ENCODE measurements at places on chromosomes 12 and 14.

- no peak for DNase-seq
These were observed 22.6 kb downstream of the GPHN start for GRCh38 chr14:66530526-66530925.

DNA sequence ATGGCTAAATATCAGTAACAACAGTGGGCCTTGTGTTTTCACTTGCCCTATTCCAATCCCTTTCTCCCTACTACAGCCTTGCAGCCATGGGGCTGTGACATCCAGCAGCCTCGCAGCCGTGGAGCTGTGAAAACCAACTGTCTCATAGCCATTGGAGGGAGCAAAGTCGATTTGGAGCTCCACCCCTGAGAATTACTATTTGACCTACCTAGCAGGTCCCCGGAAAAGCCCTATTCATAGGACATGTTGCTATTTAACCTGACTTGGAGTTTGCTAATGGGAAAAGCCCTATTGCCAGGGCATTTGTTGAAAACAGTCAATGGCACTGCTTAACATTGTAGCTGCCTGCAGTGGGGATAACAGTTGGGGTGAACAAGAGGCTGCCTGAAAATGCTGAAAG is 33.3 kb downstream of the ERG28 start:
- DNase-seq = no peak

- DNase-seq = no peak
These were observed 105.4 kb upstream of the NOS1 start for GRCh38 chr12:117466677-117467362.

DNA sequence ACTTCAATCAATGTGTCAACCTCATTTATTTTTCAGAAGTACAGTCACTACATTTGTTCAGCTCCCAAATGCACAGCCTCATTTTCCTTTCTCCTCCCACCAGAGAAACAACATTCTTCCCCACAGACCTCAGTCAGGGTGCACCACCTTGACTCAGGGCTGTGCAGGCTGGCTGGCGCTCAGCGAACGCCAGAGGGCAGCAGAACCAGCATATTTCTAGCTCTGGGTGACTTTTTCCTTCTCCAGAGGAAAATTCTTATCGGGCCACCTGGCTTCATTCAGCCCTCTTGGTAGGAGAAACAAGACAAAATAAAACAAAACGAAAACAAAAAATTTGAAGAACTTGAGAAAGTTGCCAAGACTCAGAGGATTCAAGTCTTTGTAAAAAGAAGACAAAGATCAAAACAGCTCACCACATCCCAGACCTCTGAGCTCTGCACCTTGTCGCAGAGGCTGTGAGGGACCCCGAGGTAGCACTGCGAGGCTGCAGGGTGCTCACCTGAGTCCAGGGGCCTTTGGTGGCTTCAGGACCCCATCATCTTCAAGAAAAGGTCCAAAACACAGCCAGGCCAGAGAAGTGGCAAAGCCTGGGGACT is 33.7 kb downstream of the PAH start:
- DNase-seq = peak; percentile 35

DNA sequence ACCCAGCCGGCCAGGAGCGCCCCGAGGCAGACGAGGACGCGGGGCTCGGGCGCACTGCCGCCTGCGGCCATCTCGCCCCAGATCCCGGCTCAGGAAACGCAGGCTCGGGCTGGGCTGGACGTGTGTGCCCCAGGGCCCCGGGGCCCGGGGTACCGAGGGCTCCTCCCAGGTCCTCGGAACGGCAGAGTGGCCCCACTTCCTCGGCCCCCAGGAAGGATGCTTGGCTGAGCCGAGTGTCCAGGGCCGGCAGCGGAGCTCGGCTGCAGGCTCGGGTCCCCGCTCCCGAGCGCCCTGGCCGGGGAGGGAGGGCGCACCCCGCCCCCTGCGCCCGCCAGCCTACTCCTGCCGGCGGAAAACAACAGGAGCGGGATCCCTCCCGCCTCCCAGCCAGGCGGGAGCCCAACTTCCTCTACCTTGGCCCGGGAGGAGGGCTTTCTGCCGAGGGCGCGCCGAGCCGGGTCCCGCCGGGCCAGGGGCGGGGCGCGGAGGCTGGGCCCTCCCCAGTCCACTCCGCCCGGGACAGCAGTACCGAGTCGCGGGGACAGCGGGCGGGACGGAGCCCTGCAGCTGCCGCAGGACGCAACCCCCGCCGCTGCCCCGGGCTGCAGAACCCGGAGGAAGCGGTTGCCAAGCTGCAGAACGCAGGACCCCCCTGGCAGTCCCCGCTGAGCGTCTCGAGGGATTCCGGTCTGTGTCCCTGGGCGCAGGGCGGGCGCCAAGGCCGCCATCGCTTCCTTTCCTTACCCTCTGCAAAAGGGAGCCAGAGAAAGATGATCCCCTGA is at the start of gene VSIG10:
Gene VSIG10 (minus strand): TSS at position 411 of the 782 bp plus-strand sequence. CDS start 340 bp downstream, at position 71.
- peak; percentile 68 for DNase-seq

DNA sequence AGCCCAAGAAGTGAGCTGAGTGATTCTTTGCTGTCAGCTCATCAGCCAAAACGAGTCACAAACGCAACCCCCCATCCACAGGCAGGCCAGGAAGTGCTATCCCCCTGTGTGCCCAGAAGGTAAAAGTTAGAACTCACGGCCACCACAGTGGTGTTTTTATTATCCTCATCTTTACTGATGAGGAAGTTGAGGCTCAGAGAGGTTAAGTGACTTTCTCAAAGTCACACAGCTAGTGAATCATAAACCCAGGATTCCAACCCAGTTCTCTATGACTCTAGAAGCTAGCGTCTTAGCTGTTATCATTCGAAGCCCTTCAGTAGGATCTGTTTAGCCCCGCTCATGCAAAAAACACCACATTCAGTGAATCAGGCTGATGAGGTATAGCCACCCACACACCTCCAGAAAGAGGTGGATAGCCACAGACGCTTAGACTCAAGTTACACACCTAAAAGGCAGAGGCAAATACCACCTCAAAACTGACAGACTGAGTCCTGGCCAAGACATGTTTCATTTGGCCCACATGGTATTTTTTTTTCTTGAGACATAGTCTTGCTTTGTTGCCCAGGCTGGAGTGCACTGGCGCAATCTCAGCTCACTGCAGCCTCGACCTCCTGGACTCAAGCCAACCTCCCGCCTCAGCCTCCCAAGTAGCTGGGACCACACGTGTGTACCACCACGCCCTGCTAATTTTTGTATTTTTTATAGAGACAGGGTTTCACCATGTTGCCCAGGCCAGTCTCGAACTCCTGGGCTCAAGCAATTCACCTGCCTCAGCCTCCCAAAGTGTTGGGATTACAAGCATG is 100.7 kb downstream of the SCARB1 start:
- no peak for DNase-seq

DNA sequence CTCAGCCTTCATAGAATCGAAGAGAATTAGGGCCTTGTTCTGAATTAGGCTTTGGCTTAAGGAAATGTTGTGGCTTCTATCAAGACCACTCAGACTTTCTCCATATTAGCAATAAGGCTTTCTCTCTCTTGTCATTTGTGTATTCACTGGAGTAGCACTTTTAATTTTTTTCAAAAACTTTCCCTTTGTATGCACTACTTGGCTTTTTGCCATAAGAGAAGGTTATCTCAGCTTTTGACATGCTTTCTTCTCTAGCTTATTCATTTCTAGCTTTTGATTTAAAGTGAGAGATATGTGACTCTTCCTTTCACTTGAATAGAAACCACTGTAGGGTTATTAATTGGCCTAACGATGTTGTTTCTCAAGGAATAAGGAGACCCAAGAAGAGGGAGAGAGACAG is 244.2 kb downstream of the GPHN start:
- no peak for DNase-seq

DNA sequence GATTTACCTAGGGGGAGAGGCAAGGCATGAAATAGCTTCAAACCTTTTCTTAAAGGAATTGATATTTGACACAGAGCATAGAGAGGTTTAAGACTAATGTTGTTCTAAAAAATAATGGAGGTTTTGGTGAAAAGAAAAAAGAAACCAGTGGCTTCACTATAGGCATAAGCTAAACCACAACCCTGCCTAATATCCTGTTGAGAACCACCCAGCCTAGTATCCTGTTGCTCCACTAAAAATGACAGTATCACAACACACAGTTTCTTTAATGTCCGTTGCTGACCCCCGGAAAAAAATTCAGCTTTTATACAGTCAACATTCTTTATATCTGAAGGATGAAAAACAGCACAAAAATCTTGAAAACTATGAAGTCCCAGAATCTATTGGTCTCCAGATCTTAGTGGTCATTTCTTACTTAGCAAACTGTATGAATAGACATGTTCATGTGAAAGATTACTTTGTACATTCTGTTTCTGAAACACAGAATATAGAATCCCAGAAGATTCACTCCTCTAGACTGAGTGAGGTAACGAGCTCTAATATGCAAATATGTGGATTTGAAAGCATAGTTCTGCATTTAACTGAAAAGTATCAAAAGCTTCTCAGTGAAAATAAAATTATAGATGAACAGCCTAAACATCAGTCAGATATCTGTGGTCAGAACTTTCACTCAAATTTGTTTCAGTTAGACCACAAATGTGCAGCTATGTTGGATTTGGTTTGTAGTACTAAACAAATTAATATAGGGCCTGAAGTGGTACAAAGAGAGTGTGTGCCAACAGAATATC is 40.5 kb downstream of the GALC start:
- no peak for DNase-seq

- DNase-seq = no peak
These were observed 46.1 kb downstream of the FRMD6 start for GRCh38 chr14:51697848-51698247.

- DNase-seq = peak; percentile 48
These were observed 16.8 kb downstream of the TMEM106C start for GRCh38 chr12:47980197-47980596.

DNA sequence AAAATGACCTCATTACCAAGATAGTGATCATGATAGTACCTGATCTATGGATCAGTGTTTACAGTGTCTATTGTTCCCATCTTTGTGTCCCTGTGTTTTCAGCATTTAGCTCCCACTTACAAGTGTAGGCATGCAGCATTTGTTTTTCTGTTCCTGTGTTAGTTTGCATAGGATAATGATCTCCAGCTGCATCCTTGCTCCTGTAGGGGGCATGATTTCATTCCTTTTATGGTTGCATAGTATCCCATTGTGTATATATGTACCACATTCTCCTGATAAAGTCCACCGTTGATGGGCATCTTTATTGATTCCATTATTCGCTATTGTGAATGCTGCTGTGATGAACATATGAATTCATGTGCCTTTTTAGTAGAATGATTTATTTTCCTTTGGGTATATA is 215.4 kb upstream of the NAV3 start:
- DNase-seq = no peak

GRCh38 chr12:56448860-56449621 is at the start of gene TIMELESS:
TIMELESS (minus strand) TSS chr12:56449426; CDS start chr12:56434170, 15,256 bp downstream.
- DNase-seq = peak; percentile 94

- peak; percentile 72 for DNase-seq
These were observed 840 bp downstream of the SIX4 start for GRCh38 chr14:60723116-60723906.

GRCh38 chr12:42128327-42128726 is 16.3 kb downstream of the GXYLT1 start:
- DNase-seq = no peak
